ENCODE measurements at places on chromosomes 5 and 9.
A peak's percentile ranks its signal among the peaks of the same experiment; 100 is the strongest.

DNA sequence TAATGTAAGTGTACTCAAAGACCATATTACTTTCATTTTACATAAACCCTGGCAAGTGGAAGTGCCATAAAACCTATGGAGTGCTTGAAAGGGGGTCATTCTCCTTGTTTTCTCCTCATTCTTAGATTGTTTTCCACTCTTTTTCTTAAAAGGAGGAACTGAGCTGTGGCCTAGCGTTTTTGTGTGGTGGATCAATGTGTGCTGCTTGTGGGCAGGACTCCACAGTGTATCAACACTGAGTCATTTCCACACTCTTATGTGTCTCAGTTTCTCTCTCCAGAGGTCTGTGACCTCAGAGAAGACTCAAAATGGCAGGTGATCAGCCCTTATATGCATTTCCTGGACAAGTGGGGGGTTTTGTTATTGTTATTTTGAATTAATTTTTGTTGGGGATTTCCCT, 516.1 kb upstream of the CDH10 start:
- no peak for DNase-seq

DNA sequence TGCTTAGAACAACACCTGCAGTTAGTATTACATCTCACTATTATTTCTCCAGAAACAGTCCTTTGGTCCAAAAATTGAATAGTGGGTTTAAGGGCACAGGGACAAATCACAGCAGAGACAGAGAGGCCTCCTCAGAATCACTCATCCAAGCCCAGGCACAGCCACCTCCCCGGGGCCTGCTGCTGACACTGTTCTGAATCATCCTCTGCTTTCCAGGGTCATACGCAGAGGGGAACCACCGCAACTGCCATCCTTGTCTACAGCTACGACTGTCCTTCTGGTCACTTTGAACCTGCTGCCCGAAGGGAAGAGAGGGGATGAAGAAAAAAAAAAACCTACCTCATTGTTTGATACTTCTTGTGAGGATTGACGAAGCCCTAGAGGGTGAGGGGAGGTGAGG, 35.3 kb upstream of the MAN2A1 start:
- DNase-seq, result no peak

- DNase-seq, result no peak
These were observed 11.5 kb upstream of the CLIC3 start for GRCh38 chr9:137007816-137008270.

DNA sequence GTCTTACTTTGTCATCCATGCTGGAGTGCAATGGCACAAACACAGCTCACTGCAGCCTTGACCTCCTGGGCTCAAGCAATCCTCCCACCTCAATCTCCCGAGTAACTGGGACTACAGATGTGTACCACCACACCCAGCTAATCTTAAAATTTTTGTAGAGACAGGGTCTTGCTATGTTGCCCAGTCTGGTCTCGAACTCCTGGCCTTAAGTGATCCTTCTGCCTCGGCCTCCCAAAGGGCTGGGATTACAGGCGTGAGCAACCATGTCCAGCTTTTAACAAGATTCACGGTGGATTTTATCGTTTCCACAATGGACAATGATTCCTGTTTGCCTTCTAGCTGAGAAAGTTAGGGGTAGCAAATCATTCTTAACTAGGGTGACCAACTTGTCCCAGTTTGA, 165.9 kb downstream of the ZNF608 start:
- no peak for DNase-seq

- peak; percentile 83 for DNase-seq
These were observed 203.7 kb downstream of the NXNL2 start for GRCh38 chr9:88738709-88739108.

- no peak for DNase-seq
These were observed 7.0 kb upstream of the MRNIP start for GRCh38 chr5:179865491-179866240.

DNA sequence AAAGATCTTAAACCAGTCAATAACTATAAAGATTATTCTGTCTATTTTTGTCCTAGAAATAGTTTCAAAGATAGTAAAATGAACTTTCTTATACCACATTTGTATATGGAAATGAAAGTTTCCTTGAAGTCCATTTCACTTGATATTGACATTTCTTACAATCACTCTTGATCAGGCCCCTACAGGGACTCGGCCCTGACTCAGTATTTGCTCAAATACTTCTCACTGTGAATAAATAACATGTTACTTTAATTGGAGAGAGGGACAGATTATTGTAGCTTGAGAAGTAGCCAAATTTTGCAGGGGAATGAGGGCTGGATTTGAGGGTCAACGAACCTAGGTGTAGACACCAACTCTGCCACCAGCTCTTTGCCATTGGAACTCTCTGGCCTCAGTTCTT, 25.6 kb upstream of the SMARCA2 start:
- DNase-seq, result no peak

GRCh38 chr5:8870349-8870958, 675.4 kb downstream of the SEMA5A start:
- DNase-seq, result no peak

- DNase-seq, result no peak
These were observed 58.3 kb upstream of the SHB start for GRCh38 chr9:38127271-38127839.

- no peak for DNase-seq
These were observed 135.0 kb upstream of the ZNF462 start for GRCh38 chr9:106727969-106728368.

- no peak for DNase-seq
These were observed 30.2 kb upstream of the SMC5 start for GRCh38 chr9:70228611-70229010.

- no peak for DNase-seq
These were observed 381.4 kb downstream of the ELAVL2 start for GRCh38 chr9:23444658-23445057.

DNA sequence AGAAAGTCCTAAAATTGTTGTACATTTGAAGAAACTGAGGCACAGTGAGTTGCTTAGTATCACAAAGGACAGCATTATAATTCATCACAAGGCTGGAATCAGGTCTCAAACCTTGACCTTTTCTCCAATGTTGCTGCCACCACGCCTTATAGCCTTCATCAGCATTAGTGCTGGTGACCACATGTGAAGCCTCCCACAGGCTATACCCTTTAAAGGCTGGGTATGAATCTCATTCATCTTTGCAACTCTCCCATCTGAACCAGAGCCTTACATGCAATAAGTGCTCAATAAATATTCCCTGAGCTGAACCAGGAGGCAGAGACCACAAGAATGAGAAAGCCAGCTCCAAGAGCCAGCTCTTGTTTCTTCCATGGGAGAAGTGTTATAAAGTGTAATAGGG, 104.7 kb downstream of the SPOCK1 start:
- no peak for DNase-seq

DNA sequence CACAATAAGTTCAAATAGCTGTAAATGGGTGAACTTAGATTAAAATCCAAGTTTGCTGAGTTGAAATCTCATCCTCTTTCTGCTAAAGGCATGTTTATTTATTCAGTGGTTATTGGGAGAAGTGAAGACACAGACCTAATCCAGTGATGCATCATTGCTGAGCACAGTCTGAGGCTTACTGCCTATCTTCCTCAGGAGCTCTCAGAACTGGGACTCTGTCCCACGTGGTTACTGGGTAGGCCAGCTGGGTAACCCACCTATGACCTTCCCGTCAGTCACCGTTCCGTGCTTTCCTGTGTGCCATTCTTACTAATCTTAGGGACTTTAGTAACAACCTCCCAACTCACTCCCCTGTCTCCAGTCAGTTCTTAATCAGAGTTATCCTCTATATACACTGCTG, 226.8 kb upstream of the ATP10B start:
- no peak for DNase-seq

DNA sequence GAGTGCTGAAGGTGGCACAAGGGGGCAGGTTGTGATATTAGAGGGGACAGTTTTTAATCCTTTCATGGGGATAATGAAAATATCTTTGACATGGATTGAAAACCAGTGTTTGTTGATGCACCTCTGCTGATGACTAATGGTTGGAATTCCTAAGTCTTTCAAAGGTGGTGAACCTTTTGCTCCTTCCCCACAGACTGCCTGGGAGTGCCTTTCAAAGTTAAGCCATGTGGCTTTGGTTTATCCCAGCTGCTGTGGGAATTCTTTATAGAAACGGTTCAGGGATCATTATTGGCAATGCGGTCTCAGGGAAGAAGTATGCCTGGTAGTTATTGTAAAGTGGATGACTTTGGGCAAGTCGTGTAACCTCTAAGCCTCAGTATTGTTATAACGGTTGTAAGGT, 45.7 kb downstream of the PIP5K1B start:
- no peak for DNase-seq

DNA sequence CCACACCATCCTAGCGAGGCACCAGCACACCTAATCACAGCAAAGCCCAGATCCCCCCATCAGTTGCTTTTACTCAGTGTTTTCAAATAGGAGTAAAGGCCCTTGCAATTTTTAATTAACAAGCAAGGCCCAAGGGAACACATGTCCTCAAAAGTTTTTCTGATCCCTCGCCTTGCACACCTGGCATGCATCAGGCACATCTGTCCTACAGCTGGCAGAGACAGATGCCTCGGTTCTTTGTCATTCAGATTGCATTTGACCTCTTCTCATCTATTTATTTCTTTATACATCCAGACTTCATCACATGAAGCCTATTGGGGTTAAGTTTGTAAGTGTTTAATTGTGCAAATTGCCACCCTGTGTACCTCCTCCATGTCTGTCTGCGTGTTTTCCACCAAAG, 241.4 kb downstream of the MARCHF11 start:
- DNase-seq, result no peak

DNA sequence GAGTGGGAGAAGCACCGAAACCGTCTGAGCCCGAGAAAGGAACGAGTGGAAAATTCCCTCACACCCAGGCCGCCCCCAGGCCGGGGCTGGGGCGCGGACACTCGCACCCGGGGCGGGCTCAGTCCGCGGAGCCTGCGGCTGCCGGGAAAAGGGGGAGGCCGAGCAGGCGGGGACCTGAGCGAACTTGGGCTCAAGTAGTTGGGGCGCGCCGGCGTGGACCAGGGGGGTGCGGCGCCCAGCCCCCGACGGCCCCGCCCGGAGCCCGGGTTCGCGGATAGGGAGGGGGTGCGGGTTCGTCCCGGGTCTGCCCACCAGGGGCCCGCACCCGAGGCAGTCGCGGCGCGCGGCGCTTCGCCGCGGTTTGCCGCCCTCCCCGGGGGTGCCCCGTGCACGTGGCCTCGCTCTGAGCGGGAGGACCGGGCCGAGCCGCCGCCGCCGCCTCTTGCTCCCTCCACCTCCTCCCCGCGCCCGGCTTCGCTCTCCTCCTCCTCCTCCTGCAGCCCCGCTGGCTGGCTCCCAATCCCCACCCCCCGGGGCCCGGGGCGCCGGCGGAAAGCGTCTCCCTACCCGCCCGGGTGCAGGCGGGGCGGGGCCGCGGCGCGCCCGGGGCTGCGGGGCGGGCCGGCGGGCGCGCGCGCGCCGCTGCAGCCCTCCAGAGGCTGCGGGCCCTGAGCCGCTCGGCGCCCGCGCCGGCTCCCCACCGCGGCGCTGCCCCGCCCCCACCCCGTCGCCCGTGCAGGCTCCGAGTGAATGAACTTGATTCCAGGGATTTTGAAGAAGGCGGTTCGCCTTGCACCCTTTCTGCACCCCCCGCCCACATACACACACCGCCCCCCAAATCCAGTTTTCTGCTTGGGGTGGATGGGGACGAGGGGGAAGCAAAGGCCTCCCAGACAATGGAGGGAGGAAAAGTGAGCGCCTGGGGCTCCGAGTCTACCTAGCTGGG, 1.3 kb upstream of the NFIB start:
- no peak for DNase-seq

DNA sequence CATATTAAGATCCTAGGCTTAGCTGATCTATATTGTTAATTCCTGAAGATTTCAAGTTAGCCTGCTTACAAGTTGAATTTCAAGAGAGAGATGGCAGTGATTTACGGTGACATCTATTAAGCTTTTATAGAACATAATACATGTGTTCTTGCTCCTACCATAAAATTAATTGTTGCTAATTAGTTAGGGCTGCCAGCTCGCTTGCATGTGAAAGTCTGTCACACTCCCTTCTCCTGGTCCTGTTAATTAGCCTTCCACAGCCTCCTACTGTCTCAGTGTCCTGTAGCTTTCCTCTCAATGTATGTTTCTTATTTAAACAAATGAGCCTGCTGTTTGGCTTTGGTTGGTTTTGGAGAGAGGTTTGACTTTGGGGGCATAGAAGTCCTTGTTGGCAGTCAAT, 247.2 kb downstream of the NTRK2 start:
- DNase-seq, result no peak

DNA sequence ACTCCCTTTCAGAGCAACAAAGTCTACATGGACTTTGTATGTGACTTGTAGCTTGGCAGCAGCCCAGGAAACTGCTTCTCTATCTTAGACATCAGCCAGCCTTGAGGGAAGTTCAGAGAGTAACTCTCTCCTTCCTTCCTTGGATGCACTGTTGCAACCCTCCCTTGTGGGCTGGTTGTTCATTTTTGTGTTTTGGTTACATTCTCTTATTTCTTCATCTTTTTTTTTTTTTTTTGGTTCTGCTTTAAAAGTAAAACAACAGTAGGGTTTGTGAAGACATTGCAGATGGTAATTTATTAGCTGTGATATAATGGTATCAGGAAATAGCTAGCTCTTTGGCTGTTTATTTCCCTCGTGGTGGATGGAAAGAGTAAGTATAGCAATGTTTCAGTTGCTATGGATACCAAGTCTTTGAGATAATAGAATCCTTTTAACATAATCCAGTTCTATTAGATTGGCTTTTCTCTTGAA, 97.9 kb upstream of the MAMDC2 start:
- peak; percentile 85 for DNase-seq

GRCh38 chr9:106961623-106962022, 98.7 kb downstream of the ZNF462 start:
- no peak for DNase-seq

GRCh38 chr5:65802820-65803219, 80.8 kb downstream of the NLN start:
- no peak for DNase-seq

GRCh38 chr5:172164769-172165212, 23.2 kb downstream of the STK10 start:
- DNase-seq, result no peak

- no peak for DNase-seq
These were observed 81.2 kb upstream of the MAP3K1 start for GRCh38 chr5:56734091-56734694.

DNA sequence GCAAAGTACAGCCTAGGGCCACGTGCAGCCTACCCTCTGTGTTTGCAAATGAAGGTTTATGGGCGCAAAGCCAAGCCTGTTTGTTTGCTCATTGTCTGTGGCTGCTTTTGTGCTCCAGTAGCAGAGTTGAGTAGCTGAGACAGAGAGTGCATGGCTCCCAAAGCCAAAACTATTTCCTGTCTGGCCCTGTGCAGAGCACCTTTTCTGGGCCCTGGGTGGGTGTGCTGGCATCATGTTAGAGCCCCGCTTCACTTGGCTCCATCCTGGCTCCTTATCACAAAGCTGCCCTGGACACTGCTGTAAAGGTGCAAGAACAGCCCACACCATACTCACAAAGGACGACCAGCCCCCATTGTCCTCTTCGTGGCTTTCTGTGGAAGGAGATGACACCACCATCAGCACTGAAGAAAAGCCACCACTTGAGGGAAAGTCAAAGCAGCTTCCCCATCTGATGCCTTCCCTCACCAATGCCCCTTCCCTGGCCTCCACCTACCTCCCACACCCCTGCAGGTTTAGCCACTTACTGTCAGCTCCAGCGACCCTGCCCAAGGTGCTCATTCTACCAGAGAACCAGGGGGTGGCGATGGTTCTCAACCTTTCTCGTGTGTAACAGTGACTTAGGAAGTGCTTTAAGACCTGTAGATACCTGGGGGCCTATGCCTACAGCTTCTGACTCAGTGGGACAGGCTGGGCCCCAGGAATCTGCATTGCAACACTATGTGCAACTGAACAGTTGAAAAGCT, 23.4 kb downstream of the LCP2 start:
- DNase-seq, result no peak

GRCh38 chr5:35317586-35317985, 87.3 kb upstream of the PRLR start:
- DNase-seq, result no peak

Data from BJ (cell line).